ENCODE measurements at places on chromosomes 11 and 22.

DNA sequence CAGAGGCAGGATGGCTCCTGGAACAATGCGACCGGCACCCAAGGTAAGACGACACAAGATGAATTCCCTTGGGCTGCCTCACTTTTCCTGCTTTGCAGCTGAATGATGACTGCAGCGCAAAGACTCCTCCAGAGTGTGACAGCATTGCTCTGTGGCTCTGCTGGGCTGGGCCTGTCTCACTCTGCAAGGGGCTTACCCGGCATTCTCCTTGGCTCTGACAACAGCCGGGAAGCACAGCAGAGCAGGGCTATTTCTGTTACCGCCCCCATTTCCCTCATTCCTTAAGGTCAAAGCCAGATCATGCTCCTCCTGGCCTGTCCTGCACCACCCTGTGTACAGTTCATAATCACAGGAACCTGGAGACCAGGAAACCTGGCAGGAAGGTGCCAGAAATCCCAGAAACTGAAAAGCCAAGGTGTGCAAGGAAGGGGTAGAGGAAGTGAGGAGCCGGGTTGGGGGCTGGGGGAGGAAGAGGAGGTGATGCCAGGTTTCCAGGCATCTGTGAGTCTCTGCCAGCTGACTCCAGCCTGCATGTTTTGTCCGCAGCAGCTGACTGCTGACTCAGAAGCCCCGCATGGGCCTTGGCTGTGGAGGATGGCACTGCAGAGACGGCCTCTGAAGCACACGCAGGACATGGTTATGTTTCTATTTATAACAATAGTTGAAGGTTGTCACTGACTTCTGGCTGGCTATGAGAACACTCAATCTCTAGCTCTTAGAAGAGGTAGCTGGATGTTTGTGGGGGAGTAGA is 113.6 kb downstream of the MICAL3 start:
- no peak for DNase-seq

GRCh38 chr22:35191412-35191811 is 65.9 kb upstream of the HMGXB4 start:
- no peak for DNase-seq

- no peak for DNase-seq
Measured at GRCh38 chr11:111698852-111699559, 67.2 kb downstream of the PPP2R1B start.

DNA sequence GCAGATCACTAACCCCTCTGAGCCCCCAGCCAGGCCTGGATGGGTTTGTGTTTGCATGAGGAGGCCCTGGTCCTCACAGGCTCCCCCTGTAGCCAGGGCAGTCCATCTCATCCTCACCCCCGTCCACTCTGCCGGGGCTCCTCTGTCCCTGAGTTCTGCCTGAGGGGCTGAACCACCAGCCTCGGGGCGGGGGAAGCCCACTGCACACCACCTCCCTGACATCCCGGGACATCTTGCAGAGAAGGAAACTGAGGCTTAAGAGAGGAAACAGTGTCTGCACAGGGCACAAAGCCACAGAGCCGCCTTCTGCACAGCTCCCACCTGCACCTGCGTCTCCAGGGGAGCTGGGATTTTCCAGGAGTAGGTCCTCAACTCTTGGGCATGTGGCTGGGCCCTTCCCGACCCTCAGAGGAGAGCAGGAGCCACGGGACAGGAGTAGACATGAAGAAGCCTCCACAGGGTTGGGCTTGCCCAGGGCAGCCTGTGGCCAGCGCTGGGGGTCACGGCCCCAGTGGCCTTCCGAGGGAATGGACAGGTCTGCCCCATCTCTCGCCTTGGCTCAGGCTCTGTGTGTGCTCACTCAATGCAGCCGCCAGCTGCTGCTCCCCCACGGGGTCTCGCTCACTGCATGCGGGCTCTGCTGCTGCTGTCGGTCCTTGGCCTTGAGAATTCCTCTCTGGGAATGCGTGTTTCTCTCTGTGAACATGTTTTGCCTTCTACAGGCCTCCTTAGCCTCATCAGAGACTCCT is 45.4 kb upstream of the CCDC188 start:
- DNase-seq, result no peak

GRCh38 chr11:67119585-67120391 is 725 bp downstream of the KDM2A start:
- DNase-seq, result no peak
